ENCODE measurements at places on chromosomes 1 and 21. TPM values are rescaled to one million over a fixed set of nuclear protein-coding genes. Genes with fewer than 3 reads are reported as not detected.

The TNFRSF18 gene
- not detected for total RNA-seq

The KIAA0040 gene
- 6.8 TPM for total RNA-seq

The S100A7 gene
- total RNA-seq = not detected

The KRTAP19-3 gene
- not detected for total RNA-seq

The LCE3E gene
- not detected for total RNA-seq

The CLDN14 gene
- not detected for total RNA-seq

The ELF3 gene
- 59.8 TPM for total RNA-seq

The CYP4A11 gene
- not detected for total RNA-seq

The S100A14 gene
- 4.4 TPM for total RNA-seq

The ACTL8 gene
- not detected for total RNA-seq

The OLFM3 gene
- total RNA-seq = 19.4 TPM

The PTPRF gene
- total RNA-seq = 169 TPM

The AMY2A gene
- 0.44 TPM for total RNA-seq

The CD34 gene
- total RNA-seq = 54.6 TPM

The FCGR3A gene
- total RNA-seq = 2.9 TPM

The CDC42 gene
- 230 TPM for total RNA-seq

The PEX14 gene
- total RNA-seq = 17.2 TPM

The KCNK1 gene
- 8.7 TPM for total RNA-seq

The LCE1F gene
- total RNA-seq = not detected

The LYPD8 gene
- not detected for total RNA-seq

The SELENBP1 gene
- 30.8 TPM for total RNA-seq

The TMEM269 gene
- total RNA-seq = 0.44 TPM

The DSCAM gene
- total RNA-seq = 11.8 TPM

The ALG6 gene
- total RNA-seq = 27.1 TPM

The GJA9 gene
- total RNA-seq = not detected

The SYTL1 gene
- 5.9 TPM for total RNA-seq

The SAMD11 gene
- total RNA-seq = 102 TPM

The CD52 gene
- total RNA-seq = not detected

The WDR64 gene
- 1.3 TPM for total RNA-seq

The PTPN22 gene
- 3.0 TPM for total RNA-seq
